Nucleus accumbens (tissue), 56 donors: ENCODE measurements at places on chromosomes 16 and 17.

GRCh38 chr16:52165961-52166360, 381.0 kb downstream of the TOX3 start:
- no peak for DNase-seq

- no peak for DNase-seq
These were observed 79.5 kb upstream of the PLCG2 start for GRCh38 chr16:81699596-81699995.

GRCh38 chr16:29686740-29687332, 7.9 kb downstream of the QPRT start:
- DNase-seq: peak; percentile 54

GRCh38 chr17:17978481-17979424, 6.1 kb downstream of the DRC3 start:
- no peak for DNase-seq

DNA sequence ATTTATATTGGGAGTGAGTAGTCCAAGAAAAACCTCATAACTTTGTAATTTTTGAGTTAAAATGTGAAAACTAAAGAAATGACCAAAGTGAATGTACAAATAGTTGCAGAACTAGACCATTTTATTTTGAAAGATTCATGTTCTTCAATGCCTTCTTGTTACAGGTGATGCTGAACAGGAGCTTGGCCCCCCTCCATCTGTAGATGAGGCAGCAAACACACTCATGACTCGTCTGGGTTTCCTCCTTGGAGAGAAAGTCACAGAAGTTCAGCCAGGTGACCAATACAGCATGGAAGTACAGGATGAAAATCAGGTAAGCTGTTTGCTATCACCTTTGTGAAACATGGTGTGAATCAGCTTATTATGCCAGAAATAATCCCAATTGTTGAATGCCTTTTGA, 227.8 kb downstream of the TANC2 start:
- DNase-seq: no peak
